NCI-H446 (cell line): ENCODE measurements at places on chromosomes 6 and 20.
A peak's percentile ranks its signal among the peaks of the same experiment; 100 is the strongest.

GRCh38 chr6:45450132-45450531 lies 72.4 kb upstream of the SUPT3H start:
- DNase-seq, result no peak

DNA sequence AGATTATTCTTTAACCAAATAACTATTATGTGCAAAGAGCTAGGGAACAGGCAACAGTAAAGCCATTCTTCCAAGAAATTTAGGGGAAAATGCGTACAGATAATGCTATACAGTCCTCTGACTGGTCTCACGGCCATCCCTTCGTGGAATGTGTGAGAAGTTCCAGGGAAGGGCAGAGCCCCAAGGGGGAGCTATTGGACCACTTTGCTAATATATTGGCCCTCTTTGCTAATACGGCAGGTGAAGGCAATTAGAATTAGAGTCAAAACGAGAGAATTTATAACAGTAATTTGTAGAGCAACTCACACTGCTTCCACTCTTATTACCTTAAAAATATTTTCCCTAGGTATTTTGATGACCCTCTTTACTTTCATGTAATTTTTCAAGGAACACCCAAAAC lies 140.4 kb downstream of the IMPG1 start:
- peak; percentile 12 for DNase-seq

DNA sequence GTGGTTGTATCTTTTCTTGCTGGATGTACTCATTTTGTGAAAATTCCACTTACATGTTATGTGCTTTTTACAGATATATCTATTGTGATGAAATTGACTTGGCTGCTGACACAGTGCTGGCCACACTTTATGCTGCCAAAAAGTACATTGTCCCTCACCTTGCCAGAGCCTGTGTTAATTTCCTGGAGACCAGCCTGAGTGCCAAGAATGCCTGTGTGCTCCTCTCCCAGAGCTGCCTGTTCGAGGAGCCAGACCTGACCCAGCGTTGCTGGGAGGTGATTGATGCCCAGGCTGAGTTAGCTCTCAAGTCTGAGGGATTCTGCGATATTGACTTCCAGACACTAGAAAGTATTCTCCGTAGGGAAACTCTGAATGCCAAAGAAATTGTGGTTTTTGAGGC lies 4.9 kb downstream of the BTBD3 start:
- no peak for DNase-seq

DNA sequence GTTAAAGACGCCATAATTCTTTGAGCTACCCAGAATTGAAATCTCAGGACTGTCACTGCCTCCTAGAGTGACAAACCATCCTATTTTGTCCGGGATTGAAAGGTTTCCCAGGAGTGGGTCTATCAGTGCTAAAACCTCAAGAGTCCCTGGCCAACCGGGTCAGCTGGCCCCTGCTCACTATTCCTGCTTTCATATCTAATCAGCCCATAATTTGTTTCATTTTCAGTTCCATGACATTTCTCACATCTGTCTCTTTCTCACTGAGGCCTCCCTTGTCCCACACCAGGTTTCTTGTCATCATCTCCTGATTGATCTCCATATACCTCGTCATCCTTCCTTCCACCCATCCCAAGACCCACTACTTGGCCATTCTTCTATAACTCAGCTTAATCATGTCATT lies 98.2 kb downstream of the SLC35B3 start:
- no peak for DNase-seq

DNA sequence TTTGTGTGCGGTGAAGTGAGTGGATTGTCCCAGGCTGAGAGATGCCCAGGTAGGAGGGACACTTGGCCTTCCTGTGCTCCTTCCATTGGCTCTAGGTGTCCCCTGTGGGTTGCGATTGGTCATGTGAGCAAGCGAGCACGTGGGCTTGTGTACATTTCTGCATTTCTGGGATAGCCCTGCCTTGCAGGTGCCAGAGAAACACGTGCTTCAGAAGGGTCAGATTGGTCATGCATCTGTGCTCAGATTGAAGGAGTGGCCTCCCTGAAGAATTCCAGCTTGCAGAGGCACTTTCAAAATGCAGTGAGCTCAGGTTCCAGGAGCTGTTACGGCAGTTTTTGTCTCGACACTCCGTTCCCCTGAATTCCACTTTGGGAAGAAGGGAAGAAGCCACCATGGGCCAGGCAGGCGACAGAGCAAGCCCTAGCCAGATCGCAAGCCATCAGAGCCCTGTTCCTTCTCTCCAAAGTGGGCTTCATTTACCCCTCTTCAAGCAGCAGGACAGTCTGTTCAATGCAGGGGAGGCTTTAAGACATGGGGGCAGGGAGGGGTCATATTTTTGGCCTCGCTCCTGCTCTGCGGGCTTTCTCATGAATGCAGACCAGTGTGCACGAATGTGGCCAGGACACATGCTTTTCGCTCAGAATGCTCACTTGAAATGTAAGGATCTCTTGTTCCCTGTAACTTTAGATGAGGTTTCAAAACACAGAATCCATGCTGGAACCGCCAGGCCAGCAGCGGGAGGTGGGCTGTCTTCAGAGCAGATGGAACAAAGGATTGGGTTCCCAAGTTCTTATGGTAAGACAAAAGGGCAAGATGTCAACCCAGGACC lies 78.6 kb upstream of the AKAP12 start:
- DNase-seq, result no peak
